T follicular helper cell (primary cell): ENCODE measurements at places on chromosomes 1 and 21.

DNA sequence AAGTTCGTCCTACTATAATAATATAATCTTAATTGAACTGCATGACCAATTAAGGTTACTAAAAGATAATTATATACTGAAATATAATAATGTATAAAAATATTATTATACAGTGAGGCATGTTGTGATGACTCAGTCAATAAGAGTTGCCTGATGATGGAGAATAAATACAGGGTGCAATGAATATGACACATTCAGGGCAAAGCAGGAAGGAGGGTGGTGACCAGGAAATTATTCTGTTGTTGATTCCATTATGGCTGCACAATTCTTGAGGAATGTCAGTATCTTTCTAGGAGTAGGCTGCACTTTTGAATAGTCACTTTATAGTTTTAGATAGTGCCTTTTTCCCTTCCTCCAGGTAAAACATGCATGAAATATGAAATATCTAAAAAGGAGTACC, 46.4 kb upstream of the RGS21 start:
- DNase-seq, result no peak

- DNase-seq, result no peak
Measured at GRCh38 chr1:208791456-208791855, 547.3 kb upstream of the PLXNA2 start.

- no peak for DNase-seq
Measured at GRCh38 chr1:241532162-241532531, at the start of gene KMO. Gene KMO, plus strand, starts transcription at chr1:241532378. Its CDS starts 67 bp downstream, at chr1:241532445.

DNA sequence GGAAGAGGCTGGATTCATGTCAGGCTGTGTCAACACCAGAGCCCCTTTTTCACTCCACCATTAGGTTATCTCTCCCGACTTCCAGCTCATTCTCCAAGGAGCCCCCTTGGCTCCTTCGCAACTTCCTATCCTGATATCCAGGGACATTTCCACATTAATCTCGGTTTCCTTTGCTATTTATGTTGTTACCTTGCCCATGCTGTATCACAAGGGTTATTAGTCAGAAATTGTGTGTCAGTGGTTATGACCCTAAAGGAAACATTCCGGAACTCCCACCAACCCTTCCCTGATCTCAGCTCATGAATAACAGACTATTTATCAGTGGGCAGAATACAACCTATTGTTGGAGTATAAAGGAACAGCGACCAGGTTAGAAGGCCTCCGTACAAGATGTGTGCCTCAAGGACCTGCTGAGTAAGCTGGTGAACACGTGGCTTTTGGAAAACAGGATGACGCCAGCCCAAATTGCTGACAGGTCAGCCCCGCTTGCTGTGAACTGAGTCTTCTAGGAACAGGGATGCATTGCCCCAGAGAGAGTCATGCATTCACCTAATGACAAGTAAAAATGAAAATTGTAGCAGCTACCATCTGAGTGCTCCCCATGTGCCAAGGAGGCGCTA, 121.5 kb downstream of the PLPP3 start:
- DNase-seq, result no peak

DNA sequence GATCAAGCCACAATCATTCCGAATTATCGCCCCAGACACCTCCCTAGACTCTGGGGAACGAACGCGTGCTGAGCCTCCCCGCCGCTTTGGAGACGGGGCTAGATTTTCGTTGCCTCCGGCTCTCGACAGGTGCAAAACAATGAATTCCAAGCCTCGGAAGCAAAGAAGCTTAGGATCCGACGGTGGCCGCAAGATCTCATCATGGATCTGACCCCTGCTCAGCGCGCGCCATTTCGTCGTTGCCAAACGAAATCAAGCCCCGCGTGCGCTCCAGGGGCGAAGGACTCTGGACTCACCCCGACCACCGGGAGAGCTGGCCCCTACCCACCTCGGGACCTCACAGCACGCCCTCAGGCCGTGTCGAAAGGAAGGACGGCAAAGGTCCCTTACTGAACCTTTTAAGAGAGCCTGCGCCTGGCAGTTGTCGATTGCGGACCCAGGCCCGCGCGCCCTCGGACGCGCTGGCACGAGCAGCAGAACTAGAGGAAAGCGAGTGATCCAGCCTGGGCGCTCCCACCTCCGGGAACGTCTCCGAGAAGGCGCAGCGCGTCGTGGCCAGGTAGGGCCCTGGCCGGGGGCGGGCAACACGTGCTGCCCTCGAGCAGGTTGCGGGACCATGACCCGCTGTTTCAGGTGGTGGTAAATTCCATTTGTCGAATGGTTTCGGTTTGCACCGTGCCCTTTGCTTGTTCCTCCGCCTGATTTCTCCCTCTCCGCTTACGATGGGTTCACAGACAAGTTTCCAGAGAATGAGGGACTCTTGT, 1.6 kb upstream of the RUNX3 start:
- no peak for DNase-seq

DNA sequence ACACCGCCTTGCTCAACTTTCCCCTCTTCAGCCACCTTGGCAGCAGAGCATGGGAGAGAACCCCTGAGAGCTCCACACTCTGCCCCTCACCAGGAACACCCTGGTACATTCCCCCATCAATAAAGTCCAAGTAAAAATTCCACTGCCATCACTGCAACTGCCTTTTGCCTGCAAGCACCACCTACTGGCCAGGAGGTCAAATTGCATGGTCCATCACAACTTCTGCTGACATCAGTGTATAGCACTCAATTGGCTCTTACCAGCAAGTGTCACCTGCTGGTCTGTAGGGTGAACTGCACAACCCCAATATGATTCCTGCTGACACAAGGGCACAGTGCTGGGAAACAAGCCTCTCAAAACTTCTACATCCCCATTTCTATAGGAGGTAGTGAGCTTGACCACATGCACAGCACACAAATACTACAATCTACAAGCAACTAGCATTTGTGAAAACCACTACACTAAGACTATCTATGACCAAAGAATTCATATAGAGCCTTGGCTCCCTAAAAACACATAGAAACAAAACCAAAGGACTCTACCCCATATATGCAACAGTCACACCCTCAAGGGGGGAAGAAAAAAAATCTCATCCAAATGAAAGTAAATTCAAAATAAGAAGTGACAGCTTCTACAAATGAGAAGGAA, 69.2 kb downstream of the FASLG start:
- DNase-seq, result no peak

GRCh38 chr1:236581528-236581927, 22.8 kb downstream of the HEATR1 start:
- DNase-seq, result no peak

- DNase-seq, result no peak
Measured at GRCh38 chr1:218273762-218274479, 11.2 kb upstream of the RRP15 start.

DNA sequence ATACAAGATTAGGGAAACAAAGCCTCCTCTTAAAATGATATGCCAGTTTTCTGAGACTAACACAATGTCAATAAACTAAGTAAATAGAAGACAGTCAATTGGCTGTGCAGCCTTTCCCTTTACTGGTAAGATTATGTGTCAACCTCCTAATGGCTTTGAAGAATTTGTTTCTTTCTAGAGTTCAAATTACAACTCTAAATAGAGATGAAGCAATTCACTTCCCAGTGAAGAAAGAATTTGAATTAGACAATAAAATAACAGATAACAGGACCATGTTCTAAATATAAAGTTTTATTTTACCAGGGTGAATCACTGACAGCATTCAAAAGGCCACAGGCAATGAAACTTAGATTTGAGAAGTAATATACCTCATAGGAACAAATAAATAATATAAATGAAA, 680.3 kb downstream of the PLA2G4A start:
- no peak for DNase-seq
